ENCODE measurements at places on chromosomes 4 and X.

DNA sequence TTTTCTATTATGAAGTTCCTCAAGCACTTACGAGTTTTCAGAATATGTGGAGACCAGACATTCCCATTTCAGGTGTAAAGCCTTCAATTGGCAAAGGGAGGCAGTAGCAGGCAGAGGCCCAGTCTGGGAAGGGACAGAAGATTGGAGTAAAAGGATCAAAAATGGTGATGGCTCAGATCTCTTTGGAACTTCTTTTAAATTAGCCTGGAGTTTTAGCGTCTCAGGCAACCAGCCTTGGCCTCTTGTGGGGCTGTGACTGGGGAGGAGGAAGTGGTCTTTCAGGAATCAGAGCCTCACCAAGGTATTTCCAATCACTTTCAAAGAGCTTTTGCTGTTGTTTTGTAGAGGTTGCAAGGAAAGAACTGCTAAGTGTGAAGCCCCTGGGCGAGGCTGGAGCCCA is 239.1 kb downstream of the FRAS1 start:
- no peak for DNase-seq

DNA sequence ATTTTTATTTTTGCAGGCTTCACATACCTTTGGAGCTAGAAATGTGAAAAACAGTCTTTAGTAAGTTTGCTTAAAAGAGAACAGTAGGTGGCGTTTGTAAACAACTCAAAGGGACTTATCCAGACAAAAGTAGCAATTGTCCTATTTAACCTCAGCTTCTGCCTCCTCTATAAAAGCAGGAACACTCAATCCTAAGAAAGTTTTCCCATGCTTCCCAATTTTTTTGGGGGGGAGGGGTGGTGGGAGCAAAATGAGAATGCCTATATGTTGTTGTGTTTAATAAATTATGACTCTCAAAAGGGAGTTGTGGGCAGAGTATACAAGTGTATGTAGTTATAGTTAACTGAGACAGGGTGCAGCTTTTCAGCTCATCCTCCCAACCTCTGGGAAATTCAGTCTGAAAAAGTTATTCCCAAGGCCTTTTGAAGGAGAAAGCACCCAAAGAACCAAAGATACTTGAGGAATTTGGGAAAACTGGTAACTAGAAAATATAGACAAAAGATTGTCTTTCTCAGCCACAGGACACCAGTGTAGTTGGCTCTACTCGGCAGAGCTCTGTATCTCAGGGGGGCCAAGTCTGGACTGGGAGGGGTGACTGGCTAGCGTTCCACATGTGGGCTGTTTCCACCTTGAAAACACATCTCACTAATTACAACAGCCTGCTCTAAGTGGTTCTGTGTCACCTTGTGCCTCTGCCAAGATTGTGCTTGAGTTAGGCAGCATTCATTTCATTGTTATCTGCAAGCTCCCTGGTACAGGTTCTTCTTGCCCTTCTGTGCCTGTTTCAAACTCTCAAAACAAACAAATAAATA is 2.8 kb downstream of the SFRP2 start:
- DNase-seq: no peak

DNA sequence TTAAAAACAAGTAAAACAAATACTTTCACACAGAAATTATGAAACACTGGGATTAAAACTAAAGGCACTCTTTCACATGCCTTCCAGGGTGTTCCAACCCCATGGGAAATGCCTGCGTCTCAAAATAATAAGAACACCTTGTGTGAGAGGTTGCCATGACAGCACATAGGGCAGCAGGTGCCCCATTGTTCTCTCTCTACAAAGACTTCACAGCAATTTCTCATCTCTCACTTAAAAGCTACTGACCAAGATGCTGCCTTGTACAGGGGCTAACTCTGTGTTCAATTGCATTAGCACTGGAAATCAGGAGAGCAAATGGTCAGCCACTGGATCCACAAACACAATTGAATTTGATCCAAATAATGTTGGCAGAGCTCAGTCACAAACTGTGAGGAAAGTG is 102.5 kb upstream of the GALNTL6 start:
- DNase-seq: no peak

GRCh38 chr4:152817331-152817730 is 37.6 kb downstream of the ARFIP1 start:
- no peak for DNase-seq

- DNase-seq: no peak
Observed at GRCh38 chrX:151938172-151938571, 25.5 kb downstream of the MAGEA4 start.

- DNase-seq: no peak
Observed at GRCh38 chr4:57355101-57355665, 245.0 kb upstream of the IGFBP7 start.

GRCh38 chr4:113677325-113677724 is 84.2 kb downstream of the CAMK2D start:
- no peak for DNase-seq

DNA sequence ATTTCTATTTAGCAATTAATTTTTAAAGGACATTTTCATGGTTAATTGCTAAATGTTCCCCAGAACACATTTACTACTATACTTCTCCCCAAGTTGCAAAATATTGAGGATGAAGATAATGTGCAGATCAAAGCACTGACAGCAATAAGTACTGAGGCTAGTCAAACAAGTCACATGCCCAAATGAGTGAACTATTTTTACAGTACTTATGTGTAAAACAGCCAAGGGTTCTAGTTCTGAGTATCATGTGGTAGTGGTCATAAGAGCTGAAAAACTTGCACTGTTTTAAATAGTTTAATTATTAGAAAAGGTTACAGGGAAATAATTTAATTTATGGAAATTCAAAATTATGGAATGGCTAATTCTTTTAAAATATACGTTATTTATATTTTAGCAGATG is 3.8 kb downstream of the GALNTL6 start:
- no peak for DNase-seq

GRCh38 chr4:73692254-73692653 is 48.1 kb upstream of the CXCL8 start:
- no peak for DNase-seq

DNA sequence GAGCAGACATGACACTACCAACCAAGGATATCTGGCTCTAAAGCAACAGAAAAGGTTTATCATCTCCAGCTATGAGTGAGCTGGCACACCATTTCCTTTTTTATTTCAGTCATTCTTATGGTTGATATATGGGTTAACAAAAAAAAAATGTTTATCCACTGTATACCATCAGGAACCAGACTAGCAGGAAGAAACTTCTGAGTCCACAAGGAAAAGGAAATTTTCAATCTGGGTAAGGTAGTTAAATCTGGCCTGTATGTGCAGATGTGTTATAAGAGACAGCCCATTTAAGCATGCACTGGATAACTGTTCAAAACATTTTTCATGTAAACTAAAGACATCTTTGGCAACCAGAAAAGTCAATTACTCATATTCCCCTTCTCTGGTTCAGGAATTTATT is 35.0 kb downstream of the AMMECR1 start:
- DNase-seq: no peak

- DNase-seq: no peak
Observed at GRCh38 chr4:141706445-141706844, 70.1 kb downstream of the IL15 start.

- no peak for DNase-seq
Observed at GRCh38 chr4:14269824-14270223, 642.3 kb upstream of the BOD1L1 start.

DNA sequence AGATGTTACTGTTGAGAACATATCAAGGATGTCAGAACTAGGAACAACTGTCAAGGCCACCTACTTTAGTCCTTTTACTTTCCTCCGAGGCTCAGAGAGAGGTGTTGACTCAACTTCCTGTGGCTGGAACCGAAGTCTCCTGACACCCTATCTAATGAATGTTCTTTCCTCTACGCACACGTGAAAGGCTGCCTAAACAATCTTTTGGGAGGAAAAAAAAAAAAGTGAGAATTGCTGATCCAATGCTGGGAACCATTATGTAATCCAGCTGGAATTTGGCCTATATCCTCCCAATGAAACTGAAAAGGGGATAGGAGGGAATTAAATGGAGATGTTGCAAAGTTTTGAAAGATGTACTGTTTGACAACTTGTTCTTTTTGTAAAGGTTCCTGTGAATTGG is 8.3 kb upstream of the MAP7D3 start:
- no peak for DNase-seq

GRCh38 chrX:10076765-10077164 is 80.0 kb upstream of the CLCN4 start:
- no peak for DNase-seq

GRCh38 chrX:123339221-123339905 is 155.3 kb downstream of the GRIA3 start:
- no peak for DNase-seq

- no peak for DNase-seq
Observed at GRCh38 chr4:121155893-121156292, 8.2 kb downstream of the TNIP3 start.

DNA sequence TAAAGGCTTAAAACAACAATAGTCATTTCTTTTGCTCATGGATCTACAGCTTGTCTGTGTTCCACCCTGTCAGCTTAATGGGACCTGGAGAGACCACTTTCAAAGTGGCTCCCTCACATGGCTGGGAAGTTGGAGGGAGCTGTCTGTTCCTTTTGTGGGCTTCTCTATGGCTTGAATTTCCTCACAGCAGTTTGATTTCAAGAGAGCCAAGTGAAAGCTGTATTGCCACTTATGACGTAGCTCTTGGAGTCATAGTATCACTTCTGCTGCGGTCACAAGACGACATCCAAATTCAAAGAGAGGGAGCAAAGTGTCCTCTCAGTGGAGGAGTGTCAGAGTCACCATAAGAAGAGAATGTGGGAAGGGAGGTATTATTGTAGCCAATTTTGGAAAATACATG is 22.7 kb upstream of the ACSL1 start:
- DNase-seq: no peak

DNA sequence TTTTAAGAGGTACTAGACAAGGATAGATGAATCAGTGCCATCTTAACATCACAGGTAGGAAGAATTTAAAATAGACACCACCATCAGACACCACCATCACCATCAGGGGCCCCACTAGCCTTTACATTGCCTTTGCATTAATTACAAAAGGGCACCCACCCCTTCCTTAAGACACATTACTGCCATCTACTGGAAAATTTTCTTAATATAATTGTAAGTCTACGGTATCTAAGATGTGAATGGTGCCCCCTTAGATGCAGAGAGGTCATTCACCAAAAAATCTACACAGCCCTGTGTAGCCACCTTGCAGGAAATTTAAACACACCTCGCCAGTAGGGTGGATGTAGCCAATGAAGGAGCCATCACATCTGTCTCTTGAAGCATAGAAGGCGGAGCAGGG is 184.1 kb downstream of the MID1IP1 start:
- DNase-seq: no peak

GRCh38 chrX:20224814-20225487 is 41.8 kb downstream of the RPS6KA3 start:
- DNase-seq: no peak

GRCh38 chr4:103753868-103754653 is 34.3 kb upstream of the TACR3 start:
- no peak for DNase-seq

- DNase-seq: no peak
Observed at GRCh38 chrX:3527166-3527565, 180.7 kb upstream of the MXRA5 start.

DNA sequence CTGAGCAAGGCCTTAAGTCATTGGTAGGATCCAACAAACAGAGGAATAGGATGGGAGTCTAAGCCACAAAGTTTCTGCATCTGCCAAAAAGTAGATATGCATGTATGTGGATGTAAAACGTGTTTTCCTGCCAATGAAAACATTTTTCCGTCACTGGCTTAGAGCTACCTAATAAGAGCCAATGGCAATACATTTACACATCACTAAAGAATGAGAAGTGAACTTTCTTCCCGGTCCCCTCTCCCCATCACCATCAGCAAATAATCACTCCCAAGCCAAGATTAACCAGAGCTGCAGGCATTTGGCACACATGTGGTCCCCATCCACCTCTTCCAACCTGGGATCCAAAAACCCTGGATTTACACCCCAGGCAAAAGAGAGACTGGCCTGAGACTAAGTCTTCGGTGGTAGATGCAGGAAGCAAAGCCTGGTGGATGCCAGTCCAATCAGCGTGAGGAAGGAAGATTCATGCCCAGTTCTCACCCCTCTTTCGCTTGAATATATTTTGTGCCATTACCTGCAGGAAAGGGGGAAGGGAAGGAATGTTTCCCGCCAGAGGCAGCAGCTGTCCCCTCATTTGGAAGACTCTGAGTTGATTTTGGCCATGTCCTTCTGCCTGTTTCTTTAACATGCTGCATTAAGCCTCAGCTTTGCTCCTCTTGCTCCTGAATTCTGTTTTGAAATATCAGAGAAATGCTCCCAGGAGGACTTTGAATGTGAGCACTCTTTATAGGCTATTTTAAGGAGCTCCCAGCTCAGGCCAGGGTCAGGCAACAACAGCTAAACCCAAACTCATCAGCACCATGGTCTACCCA is 131.4 kb downstream of the CHIC2 start:
- no peak for DNase-seq

- DNase-seq: no peak
Observed at GRCh38 chr4:124947622-124948265, 235.2 kb upstream of the ANKRD50 start.

DNA sequence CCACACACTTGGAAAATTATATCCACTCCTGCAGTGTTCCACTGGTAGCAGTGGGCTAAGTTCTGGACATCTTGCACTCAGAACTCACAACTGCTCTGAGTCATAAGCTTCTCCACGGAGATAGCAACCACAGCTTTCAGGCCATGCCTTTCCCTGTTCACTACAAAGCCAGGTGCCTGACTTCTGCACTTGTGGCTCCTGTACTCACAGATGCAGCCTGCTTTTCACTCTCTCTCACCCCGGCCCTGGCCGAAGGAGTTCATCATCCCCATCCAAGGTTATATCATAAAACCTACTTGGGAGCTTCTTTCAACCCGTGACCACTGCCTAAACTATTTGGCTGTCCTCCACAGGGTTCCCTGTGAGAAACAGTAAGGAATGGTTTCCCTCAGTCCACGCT is 999.4 kb downstream of the GLUD2 start:
- DNase-seq: no peak

- DNase-seq: no peak
Observed at GRCh38 chr4:95742872-95743271, 97.0 kb upstream of the PDHA2 start.

- DNase-seq: no peak
Observed at GRCh38 chr4:55980725-55981124, 32.0 kb downstream of the CEP135 start.

DNA sequence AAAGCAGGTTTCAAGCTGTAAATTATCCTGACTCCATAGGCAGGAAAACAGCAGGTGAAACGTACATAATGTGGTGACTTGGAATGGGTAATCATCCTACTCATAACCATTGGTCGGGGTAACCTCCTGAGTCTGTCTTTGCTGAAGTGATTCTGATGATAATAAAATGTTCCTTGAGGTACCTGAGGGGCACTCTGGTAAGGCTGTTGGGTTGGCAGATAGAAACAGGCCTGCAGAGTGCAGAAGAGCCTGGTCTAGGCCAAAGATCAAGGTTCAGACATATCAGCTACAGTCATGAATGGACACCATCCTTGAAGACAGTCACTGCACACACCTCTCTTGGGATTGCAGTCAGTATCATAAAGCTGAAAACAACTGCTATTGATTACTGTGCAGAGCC is 174.7 kb upstream of the RPL34 start:
- DNase-seq: no peak

GRCh38 chrX:105263801-105264200 is 43.3 kb upstream of the TEX13A start:
- no peak for DNase-seq

Data from osteocyte (in vitro differentiated cells).